ENCODE measurements at places on chromosomes 2 and 18. TPM values are rescaled to one million over a fixed set of nuclear protein-coding genes. Genes with fewer than 3 reads are reported as not detected.

Gene PCARE
- total RNA-seq = not detected

Gene UGT1A3
- total RNA-seq = not detected

Gene ARHGAP28
- not detected for total RNA-seq

Gene NGEF
- 0.36 TPM for total RNA-seq

Gene EFEMP1
- 37.4 TPM for total RNA-seq

Gene ASB1
- 54.8 TPM for total RNA-seq

GRCh38 chr18:48238636-48239035, 170.5 kb downstream of the ZBTB7C start:
- H3K4me1 ChIP-seq = peaks cover 6% of the 10 kb centered on the region
- no peak overlapping the region for H3K4me3 ChIP-seq
- H3K27ac ChIP-seq = no peak overlapping the region
- no peaks in the 10 kb centered on the region for H3K36me3 ChIP-seq

DNA sequence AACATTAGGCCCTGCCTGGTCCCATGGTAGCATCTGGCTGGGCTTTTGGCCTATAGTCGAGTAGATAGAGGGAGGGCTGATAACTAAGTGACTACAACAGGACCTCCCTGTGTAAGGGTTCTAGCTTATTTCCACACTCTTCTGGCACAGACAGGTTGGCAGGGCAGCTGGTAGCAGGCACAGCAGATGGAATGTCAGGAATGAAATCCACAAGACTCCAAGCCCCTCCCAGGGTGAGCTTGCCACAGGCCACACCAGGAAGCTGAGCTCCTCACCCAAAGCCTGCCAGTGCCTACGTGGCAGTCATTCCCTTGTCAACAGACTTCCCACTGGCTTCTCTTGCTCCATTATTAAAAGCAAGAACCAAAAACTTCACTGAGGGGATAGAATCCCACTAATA, 20.7 kb upstream of the C1QL2 start:
- H3K27me3 ChIP-seq = peaks cover 9% of the 10 kb centered on the region
- peaks cover 15% of the 10 kb centered on the region for H3K4me1 ChIP-seq
- H3K4me3 ChIP-seq = no peak overlapping the region

DNA sequence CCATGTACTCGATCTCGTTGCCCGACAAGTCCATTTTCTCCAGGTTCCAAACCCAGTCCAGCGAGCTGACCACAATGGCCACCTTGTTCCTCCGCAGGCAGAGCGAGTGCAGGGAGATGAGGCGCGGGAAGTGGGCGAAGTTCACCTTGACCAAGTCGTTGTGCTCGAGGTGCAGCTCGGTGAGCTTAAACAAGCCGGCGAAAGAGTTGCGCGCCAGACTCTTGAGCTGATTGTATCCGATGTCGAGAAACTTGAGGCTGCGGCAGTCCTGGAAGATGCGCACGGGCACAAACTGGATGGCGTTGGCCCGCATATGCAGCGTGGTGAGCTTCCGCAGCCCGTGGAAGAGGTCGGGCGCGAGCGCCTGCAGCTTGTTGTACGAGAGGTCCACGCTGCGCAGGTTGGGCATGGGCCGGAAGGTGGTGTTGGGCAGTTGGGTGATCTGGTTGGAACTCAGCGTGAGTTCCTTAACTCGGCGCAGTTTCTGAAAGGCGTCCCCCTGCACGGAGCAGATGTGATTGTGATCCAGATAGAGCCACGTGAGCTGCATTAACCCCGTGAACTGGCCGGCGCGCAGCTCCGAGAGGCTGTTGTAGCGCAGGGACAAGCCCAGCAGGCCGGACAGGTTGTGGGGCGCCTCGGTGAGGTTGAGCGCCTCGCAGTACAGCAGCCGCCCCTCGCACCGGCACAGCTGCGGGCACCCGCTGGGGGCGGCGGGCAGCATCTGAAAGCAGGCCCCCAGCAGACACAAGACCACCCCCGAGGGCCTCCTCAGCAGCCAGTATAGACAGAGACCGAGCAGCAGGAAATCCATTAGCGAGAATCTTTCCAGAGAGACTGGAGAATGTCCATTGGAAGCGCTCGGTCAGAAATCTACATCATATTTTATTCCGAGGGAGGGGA, 1.3 kb downstream of the LRRTM1 start:
- H3K4me3 ChIP-seq = no peak overlapping the region
- H3K27ac ChIP-seq = no peak overlapping the region
- DNase-seq = no peak
- H3K4me1 ChIP-seq = no peaks in the 10 kb centered on the region

GRCh38 chr2:44496130-44496529, 134.4 kb downstream of the CAMKMT start:
- H3K4me3 ChIP-seq = no peak overlapping the region
- H3K27me3 ChIP-seq = no peaks in the 10 kb centered on the region
- no peaks in the 10 kb centered on the region for H3K4me1 ChIP-seq
- H3K27ac ChIP-seq = no peak overlapping the region
- no peaks in the 10 kb centered on the region for H3K36me3 ChIP-seq

DNA sequence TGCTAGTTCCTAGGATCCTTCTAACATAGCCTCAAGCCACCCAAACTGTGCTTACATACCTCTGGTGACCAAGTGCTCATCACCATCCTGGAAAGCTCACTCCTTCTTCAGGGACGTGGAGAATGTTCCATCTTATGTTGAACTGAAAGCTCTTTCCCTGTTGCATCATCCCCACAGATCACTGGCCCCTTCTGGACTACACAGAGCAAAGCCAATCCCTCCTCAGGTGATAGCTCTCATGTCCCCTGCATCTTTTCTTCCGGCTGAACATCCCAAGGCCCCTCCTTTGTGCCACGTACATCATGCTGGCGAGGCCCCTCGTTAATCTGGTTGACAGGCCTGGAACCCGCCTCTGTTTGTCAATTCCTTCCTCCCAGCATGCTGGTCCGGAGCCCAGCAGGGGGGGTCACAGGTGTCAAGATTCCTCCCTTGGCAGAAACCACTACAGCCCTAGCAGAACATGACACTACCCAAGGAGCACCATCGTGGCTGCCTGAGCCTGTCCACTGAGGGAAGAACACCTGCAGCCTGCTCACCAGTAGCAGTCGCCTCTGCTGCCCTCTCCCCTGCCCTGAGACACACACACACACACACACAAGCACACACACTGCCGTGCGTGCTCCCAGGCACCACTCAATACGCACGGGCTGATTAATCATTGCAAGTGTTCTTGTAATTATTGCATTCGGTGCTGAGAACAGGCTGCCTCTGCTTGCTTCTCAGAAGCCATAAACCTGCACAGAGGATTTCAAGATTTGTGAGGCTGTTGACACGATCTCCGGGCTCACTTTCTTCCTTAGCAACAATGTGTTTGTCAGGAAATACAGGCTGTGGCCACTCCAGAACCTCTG, 6.3 kb upstream of the KCNK3 start:
- H3K27ac ChIP-seq = no peak overlapping the region
- no peak overlapping the region for H3K4me3 ChIP-seq
- no peaks in the 10 kb centered on the region for H3K36me3 ChIP-seq
- peaks cover 58% of the 10 kb centered on the region for H3K27me3 ChIP-seq
- no peak for DNase-seq
- H3K4me1 ChIP-seq = no peaks in the 10 kb centered on the region

DNA sequence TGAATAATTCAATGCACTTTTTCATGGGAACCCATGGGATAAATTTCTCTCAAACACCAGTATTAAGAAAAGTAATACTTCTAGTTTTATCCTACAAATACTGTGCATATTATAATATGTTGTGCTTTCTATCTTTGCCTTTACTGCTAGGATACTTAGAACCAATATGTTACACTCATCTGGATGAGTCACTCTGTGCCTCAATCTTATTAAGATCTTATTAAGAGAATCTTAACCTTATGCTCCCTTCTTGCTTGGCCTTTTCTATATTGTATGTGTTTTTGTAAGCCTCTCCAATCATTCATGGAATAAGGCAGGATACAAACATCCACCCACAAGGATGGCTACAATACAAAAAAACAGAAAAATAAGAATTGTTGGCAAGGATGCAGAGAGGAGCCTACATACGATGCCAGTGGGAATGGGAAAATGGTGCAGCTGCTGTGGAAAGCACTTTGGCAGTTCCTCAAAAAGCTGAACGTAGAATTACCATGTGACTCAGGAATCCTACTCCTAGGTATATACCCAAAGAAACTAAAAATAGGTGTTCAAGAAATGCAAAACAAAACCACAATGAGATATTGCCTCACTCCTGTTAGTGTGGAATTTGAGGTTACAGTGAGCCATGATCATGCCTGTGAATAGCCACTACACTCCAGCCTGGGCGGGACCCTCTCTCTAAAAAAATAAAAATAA, 10.7 kb upstream of the TWSG1 start:
- peaks cover 60% of the 10 kb centered on the region for H3K4me1 ChIP-seq
- H3K36me3 ChIP-seq = peaks cover 35% of the 10 kb centered on the region
- peaks cover 3% of the 10 kb centered on the region for H3K27me3 ChIP-seq
- 0 out of 2 replicates have a peak overlapping the region, but pooled peaks have one; percentile 5 for H3K4me3 ChIP-seq
- peak; percentile 60 for DNase-seq
- peak overlapping the region; percentile 63 for H3K27ac ChIP-seq

- H3K36me3 ChIP-seq = 0 out of 2 replicates have a peak, but pooled peaks cover 7% of the 10 kb centered on the region
- H3K27ac ChIP-seq = no peak overlapping the region
- no peak overlapping the region for H3K4me3 ChIP-seq
- H3K4me1 ChIP-seq = peaks cover 20% of the 10 kb centered on the region
- no peak for DNase-seq
Observed at GRCh38 chr2:172270278-172271079, 156.9 kb upstream of the ITGA6 start.

- H3K4me3 ChIP-seq = no peak overlapping the region
- H3K36me3 ChIP-seq = peaks cover 5% of the 10 kb centered on the region
- peak overlapping the region; percentile 64 for H3K27ac ChIP-seq
- peaks cover 1% of the 10 kb centered on the region for H3K27me3 ChIP-seq
Observed at GRCh38 chr18:35076135-35076924, 35.1 kb downstream of the MAPRE2 start.

DNA sequence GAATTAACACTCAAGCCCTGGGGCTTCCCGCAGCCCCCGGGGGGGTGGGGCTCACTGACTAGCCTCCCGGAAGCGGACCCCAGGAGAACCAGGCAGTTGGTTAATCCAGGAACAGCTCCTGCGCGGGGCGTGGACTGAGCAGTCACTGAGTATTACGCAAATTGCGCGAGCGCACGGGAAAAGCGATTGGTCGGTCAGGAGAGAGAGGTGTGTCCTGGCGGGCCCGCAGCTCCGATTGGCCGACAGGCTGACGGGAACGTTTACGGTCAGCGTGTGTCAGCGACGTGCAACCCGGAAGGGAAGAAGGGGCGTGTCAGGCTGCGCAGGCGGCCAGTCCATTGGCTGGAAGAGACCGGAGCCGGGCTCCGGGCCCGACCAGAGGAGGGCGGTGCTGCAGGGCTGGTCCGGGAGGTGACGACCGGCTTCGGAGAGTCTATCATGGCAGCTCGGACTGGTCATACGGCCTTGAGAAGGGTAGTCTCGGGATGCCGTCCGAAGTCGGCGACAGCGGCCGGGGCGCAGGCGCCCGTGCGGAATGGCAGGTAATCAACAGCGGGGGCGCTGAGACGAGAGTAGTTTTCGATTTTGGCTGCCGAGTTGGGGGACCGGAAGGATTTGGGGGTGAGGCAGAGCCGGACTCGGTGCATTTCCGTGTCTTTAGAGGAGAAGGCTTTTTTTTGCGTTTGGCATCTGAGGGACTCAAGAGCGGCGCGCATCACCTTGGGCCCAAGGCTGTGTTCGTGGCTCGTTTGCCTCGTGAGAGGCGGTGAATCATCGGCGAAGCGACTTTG, at the start of gene COQ10B:
TSS of gene COQ10B (plus strand) at position 430 of the 791 bp plus-strand sequence. CDS start at position 439, 9 bp downstream.
- H3K36me3 ChIP-seq = peaks cover 20% of the 10 kb centered on the region
- H3K27me3 ChIP-seq = peaks cover 4% of the 10 kb centered on the region
- peaks cover 34% of the 10 kb centered on the region for H3K4me1 ChIP-seq
- DNase-seq = peak; percentile 100
- H3K27ac ChIP-seq = peak within 1 kb of the TSS; percentile 100

DNA sequence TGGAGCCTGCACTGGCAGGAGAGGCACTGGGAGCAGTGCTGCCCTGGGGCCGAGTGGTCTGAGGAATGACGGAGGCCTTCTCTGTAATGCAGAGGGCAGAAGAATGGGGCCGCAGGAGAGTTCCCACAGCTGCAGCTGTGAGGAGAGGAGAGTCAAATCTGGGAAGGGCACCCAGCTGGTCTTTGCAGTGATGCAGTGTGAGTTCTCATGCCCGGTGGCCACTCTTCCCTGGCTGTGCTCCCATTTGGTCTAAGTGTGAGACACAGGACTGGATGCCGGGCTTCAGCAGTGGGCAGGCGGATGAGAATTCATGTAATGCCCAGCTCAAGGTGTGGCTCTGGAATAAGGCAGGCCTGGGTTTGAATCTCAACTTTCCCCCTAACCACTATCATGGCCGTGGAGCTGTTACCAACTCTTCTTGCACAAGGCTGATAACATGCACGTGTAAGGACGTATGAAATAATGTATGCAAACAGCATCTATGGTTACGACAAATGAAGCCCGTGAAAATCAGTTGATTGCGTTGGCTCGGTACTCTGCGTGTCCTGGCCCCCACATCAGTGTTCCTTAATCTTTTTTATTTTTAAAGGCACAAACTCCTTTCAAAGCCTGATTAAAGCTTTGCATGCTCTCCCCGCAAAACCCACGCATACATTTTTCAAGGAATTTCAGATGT, 71.6 kb downstream of the ACKR3 start:
- H3K36me3 ChIP-seq = peaks cover 16% of the 10 kb centered on the region
- no peak overlapping the region for H3K27ac ChIP-seq
- H3K4me1 ChIP-seq = peaks cover 25% of the 10 kb centered on the region
- no peak for DNase-seq
- H3K4me3 ChIP-seq = no peak overlapping the region

DNA sequence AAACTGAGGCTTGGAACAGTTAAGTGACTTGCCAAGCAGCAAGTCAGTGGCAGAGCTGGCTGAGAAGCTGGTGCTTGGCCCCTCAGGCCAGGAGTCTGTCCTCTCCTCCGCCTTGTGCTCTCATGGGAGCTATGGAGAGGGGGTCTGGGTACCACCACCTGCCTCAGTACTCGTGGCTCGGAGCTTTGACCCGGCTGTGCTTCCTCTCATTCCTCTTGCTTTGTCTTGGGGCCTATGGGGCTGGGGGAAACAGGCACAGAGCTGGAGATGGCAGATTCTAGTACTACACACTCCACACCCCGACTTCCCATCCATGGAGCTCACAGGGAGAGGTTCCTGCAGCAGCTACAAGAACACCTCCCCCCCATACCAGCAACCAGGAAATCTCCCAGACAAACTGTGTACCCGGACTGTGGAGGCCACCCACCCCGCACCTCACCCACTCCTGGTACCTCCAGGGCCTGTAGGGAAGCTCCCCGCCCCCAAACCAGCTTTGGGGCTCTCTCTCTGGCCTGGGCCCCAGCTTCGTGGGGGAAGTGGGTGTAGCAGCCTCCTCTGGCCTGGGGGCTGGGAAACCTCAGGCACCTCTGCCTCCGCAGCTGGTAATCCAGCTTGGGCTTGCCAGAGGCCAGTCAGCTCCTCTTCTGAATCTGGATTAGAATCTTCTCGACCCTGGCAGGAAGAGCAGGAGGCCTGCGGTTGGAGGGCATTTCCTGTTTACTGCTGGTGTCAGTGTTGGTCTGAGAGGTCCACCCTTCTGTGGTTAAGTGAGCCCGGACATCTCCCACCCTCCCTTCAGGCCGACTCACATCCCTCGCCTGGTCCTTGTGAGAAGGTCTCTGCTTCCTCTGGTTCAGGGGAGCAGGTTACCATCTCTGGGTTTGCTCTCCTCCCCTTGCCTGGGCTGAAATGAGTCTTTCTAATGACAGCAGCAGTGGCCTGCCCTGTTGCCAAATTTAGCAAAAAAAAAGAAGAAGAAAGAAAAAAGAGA, 22.3 kb upstream of the RHOB start:
- H3K36me3 ChIP-seq = no peaks in the 10 kb centered on the region
- peak overlapping the region; percentile 56 for H3K4me3 ChIP-seq
- H3K27me3 ChIP-seq = peaks cover 9% of the 10 kb centered on the region

All from HFFc6 (cell line).